H7 (cell line): ENCODE measurements at places on chromosomes 5 and 9.

- DNase-seq, result no peak
Measured at GRCh38 chr5:163467682-163468081, 7.2 kb downstream of the HMMR start.

DNA sequence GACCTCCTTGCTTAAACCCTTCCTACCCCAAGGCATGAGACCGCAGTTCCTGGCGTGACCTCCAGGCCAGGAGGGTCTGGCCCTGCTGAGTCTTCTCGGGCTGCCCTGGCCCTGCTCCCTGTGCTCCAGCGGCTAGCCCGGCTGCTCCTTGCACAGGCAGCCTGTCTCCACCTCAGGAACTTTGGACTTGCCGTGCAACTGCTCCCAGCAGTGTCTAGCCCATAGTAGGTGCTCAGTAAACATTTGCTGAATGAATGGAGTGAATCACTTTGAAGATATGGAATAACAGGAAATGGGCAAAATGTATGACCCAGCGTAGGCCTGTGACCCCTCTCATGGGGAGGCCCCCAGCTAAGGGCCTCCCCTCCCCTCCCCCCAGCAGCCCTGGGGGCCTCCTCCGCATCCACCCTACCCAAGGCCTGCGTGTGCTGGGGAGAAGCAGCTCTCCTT is 127.1 kb downstream of the ZNF354C start:
- peak; percentile 91 for DNase-seq

DNA sequence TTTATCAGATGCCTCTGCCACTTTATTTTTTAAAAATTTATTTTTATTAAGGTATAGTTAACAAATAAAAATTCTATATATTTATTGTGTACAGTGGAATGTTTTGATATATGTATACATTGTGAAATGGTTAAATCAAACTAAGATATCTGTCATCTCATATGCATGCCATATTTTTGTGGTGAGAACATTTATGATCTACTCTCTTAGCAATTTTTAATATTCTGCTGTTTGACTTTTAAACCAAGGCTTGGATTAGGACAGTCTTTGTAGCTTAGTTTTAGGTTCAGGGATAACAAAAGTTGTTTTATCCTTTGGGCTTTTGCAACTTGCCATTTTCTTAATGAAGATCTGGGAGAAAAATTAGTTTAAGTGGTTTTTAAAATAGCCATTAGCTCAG is 46.0 kb upstream of the CDKN2B start:
- no peak for DNase-seq

- no peak for DNase-seq
Measured at GRCh38 chr5:112586596-112587062, 151.1 kb upstream of the APC start.

GRCh38 chr5:86837610-86838009 is 219.9 kb downstream of the COX7C start:
- no peak for DNase-seq

DNA sequence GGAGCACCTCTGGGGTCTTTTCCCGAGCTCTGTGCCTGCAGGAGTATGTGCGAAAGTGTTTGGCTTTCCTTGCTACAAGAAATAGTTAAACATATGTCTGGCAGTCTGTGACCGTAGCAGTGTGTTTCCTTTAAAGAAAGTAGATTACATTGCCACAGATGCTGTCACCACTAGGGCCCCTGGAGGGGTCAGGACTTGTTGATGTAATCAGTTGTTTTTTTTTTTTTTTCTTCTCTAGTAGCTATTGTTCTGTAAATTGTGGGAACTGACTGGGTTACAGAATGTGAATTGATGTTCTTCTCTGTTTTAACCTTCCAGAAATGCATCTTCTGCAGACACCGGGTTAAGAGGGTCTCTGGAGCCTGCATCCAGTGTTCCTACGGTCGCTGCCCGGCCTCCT is 345.6 kb downstream of the KDM4C start:
- peak; percentile 12 for DNase-seq

- no peak for DNase-seq
Measured at GRCh38 chr9:75226403-75227139, 138.3 kb downstream of the OSTF1 start.

GRCh38 chr5:157528036-157528632 is 47.4 kb downstream of the ADAM19 start:
- peak; percentile 43 for DNase-seq

DNA sequence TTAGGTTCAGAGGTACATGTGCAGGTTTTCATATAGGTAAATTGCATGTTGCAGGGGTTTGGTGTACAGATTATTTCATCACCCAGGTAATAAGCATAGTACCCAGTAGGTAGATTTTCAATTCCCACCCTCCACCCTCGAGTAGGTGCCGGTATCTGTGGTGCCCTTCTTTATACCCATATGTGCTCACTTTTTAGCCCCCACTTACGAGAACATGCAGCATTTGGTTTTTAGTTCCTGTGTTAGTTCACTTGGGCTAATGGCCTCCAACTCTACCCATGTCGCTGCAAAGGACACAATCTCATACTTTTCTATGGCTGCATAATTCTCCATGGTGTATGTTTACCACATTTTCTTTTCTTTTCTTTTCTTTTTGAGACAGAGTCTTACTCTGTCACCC is 21.2 kb downstream of the ITK start:
- no peak for DNase-seq

GRCh38 chr5:65128226-65128625 is 353.5 kb downstream of the ADAMTS6 start:
- DNase-seq, result no peak

GRCh38 chr9:113770396-113770795 is 105.7 kb upstream of the ZNF618 start:
- DNase-seq, result no peak

DNA sequence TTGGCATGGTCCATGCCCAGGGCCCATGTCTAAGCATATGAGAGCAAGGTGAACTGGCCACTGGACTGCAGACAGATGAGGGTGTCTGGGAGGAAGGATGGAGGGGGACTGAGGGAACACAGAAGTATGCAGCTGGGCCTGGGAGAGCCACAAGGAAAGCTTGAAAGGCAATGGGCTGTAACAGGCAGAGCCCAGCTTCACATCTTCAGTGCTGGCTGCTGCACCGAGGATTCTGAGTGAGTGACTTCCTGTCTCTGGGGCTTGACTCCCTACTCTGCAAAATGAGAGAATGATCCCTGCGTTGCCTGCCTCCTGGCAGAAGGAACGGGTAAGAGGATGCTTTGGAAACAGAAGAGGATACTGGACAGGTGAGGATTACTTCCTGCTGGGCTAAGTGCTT is 29.0 kb downstream of the COL15A1 start:
- DNase-seq, result no peak

DNA sequence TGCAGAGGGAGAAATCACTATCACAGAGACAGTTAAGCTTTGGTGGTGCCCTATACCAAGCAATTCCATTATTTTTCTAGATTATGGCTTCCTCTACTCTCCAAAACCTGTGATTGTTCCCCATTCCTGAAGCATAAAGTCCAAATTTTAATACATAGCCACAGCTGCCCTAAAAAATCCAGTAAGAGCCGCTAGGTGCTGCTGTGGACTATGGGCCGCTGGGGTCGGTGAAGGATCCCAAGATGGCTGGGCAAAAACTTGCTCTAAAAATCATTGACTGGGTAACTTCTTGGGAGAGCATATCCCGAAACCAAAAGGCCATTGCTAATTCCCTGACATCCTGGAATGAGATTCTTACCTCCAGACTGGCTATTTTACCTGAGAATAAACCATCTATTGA is 245.3 kb downstream of the NFIB start:
- no peak for DNase-seq

- peak; percentile 70 for DNase-seq
Measured at GRCh38 chr9:6845880-6846279, 88.1 kb downstream of the KDM4C start.

DNA sequence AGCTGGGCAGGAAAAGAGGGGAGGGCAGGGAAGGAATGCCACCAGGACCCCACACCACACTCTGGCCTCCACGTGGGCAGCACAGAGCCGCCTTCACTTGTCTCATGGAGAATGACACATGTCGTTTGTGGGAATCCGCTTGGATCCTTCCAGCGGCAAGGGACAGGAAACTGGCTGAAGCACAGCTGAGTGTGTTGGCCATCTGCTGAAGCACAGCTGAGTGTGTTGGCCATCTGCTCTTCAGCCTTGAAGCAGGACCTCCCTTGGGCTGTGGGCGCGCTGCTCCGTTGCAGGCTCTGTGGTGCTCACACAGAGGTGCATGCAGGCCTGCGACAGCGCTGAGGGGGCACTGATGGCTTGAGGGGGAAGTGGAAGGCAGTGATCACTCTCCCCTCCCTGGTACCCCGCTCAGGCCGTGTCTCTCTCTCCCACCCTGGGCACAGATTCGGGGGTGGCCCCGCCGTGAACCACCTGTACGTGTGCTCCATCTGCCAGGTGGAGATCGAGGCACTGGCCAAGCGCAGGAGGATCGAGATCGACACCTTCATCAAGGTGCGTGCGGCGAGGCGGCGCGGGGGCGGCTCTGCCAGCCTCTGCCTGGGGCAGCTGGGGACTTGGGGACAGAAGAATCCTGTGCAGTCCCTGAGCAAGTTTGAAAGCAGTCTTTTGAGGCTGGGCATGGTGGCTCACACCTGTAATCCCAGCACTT is 40.6 kb downstream of the USP20 start:
- DNase-seq, result peak; percentile 36

DNA sequence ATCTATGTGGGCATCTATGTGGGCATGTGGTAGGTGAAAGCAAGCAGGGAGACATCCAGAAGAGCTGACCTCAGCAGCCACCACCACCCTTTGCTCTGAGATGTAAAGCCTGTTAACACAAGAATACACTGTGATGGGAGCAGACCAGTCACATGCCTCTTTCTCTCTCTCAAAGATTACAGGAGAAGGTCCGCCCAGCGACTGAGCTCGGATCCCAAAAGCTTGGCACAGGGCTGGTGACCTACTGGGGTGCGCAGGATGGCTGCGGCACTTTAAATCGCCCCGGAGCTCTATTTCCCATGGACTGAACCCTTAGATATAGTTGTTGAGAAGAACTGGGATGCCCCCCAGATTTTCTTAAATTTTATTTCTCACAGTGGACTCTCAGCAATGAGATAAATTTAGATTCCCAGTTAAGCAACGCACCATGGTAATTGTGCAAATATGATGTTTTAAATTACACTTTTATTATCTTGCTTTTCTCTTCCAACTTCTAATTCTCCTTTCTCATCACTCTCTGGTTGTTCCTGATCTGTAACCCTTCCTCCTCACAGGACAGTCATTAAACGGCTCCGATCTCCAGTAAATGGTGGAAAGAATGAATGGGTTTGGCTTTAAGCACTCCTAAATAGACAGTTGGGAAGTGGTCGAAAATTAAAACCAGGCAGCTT is 37.7 kb upstream of the ICE1 start:
- DNase-seq, result no peak

GRCh38 chr9:92669527-92669889 is 423 bp downstream of the IPPK start:
- peak; percentile 79 for DNase-seq

GRCh38 chr5:178573216-178573615 is 17.0 kb downstream of the COL23A1 start:
- DNase-seq, result no peak

- DNase-seq, result no peak
Measured at GRCh38 chr5:36366883-36367282, 65.2 kb upstream of the RANBP3L start.

- no peak for DNase-seq
Measured at GRCh38 chr5:25568294-25568693, 923.5 kb upstream of the CDH10 start.
